ENCODE measurements at places on chromosomes 3 and 15. TPM values are rescaled to one million over a fixed set of nuclear protein-coding genes. Genes with fewer than 3 reads are reported as not detected.

The RLBP1 gene
- total RNA-seq, result not detected

The MUC4 gene
- 36.1 TPM for total RNA-seq

The SERINC4 gene
- total RNA-seq, result not detected

- no peaks in the 10 kb centered on the region for H3K27me3 ChIP-seq
- no peak overlapping the region for H3K27ac ChIP-seq
- no peak for DNase-seq
- H3K4me1 ChIP-seq, result no peaks in the 10 kb centered on the region
These were observed 133.3 kb upstream of the SLC6A11 start for GRCh38 chr3:10682692-10683091.

- no peak overlapping the region for H3K27ac ChIP-seq
- H3K36me3 ChIP-seq, result no peaks in the 10 kb centered on the region
- no peaks in the 10 kb centered on the region for H3K4me1 ChIP-seq
- no peak for DNase-seq
- no peaks in the 10 kb centered on the region for H3K27me3 ChIP-seq
These were observed 29.5 kb downstream of the GALNT15 start for GRCh38 chr3:16203671-16204629.

GRCh38 chr3:172031996-172032395 is 7.4 kb upstream of the FNDC3B start:
- H3K4me1 ChIP-seq, result no peaks in the 10 kb centered on the region
- H3K36me3 ChIP-seq, result no peaks in the 10 kb centered on the region
- no peak overlapping the region for H3K4me3 ChIP-seq
- DNase-seq, result no peak
- H3K27ac ChIP-seq, result no peak overlapping the region

DNA sequence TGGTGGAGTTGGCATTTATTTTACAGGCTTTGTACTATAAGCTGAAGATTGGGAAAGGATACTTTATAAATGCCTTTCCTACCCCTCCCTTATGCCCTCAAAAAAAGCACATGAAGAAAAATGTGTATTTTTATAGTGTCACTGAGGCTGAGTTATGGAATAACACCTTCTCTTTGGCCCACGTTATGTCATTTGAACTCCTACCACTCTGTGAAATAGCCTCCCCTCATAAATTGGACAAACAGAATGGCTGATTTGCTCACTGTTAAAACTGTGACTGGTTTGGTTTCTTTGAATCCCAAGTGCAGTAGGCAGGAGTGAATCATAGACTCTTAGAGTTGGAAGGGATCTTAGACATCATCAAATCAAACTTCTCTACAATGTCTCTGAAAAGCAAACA is 95.2 kb upstream of the SKOR1 start:
- no peaks in the 10 kb centered on the region for H3K36me3 ChIP-seq
- peaks cover 12% of the 10 kb centered on the region for H3K4me1 ChIP-seq
- no peak overlapping the region for H3K27ac ChIP-seq
- no peak overlapping the region for H3K4me3 ChIP-seq

- peaks cover 12% of the 10 kb centered on the region for H3K4me1 ChIP-seq
- no peak overlapping the region for H3K4me3 ChIP-seq
- no peaks in the 10 kb centered on the region for H3K27me3 ChIP-seq
- DNase-seq, result no peak
These were observed 49.4 kb downstream of the CHCHD6 start for GRCh38 chr3:126753191-126754160.

- no peaks in the 10 kb centered on the region for H3K27me3 ChIP-seq
- peaks cover 32% of the 10 kb centered on the region for H3K4me1 ChIP-seq
- no peak overlapping the region for H3K4me3 ChIP-seq
These were observed 109.7 kb upstream of the GALNT15 start for GRCh38 chr3:16064642-16065414.

GRCh38 chr3:67311440-67311839 is 313.3 kb downstream of the KBTBD8 start:
- no peak overlapping the region for H3K27ac ChIP-seq
- no peaks in the 10 kb centered on the region for H3K27me3 ChIP-seq
- H3K36me3 ChIP-seq, result no peaks in the 10 kb centered on the region
- no peaks in the 10 kb centered on the region for H3K4me1 ChIP-seq

DNA sequence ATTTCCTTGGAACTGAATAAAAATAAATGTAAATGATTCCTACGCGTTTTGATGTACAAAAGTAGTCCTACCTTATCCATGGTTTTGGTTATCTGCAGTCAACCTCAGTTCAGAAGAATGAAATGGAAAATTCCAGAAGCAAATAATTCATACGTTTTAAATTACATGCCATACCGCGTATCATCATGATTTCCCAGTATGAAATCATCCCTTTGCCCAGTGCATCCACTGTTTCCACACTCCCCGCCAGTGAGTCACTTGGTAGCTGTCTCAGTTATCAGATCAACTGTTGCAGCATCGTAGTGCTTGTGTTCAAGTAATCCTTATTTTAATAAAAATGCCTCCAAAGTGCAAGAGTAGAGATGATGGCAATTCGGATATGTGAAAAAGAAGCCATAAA is 9.1 kb upstream of the MFSD1 start:
- H3K27ac ChIP-seq, result no peak overlapping the region
- no peak overlapping the region for H3K4me3 ChIP-seq

DNA sequence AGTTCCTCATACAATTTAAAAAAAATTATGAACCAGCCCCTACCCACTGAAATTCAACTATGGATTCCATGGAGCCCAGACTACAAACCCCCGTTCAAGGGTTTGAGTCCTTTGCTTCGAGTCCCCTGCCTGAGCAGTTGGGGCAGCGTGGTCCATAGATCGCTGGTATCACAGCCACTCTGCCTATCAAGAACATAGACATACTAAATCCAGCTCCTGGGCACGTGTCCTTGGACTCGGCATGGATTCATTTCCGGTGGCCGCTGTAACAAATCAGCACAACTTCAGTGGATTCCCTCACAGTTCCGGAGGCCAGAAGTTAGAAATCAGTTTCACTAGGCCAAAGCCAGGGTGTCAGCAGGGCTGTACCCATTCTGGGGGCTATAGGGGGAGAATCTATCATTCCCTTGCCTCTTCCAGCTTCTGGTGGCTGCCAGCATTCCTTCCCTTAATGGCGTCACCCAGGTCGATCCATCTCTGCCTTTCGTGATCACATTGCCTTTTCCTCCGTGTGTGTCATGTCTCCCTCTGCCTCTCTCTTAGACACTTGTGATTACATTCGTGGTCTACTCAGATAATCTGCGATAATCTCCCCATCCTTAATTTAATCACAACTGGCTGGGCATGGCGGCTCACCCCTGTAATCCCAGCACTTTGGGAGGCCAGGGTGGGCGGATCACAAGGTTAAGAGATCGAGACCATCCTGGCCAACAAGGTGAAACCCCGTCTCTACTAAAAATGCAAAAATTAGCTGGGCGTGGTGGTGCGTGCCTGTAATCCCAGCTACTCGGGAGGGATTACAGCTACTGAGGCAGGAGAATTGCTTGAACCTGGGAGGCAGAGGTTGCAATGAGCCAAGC is 4.6 kb upstream of the TMEM44 start:
- no peak overlapping the region for H3K4me3 ChIP-seq
- H3K4me1 ChIP-seq, result peaks cover under 1% of the 10 kb centered on the region
- H3K36me3 ChIP-seq, result no peaks in the 10 kb centered on the region
- no peak overlapping the region for H3K27ac ChIP-seq
- no peaks in the 10 kb centered on the region for H3K27me3 ChIP-seq

DNA sequence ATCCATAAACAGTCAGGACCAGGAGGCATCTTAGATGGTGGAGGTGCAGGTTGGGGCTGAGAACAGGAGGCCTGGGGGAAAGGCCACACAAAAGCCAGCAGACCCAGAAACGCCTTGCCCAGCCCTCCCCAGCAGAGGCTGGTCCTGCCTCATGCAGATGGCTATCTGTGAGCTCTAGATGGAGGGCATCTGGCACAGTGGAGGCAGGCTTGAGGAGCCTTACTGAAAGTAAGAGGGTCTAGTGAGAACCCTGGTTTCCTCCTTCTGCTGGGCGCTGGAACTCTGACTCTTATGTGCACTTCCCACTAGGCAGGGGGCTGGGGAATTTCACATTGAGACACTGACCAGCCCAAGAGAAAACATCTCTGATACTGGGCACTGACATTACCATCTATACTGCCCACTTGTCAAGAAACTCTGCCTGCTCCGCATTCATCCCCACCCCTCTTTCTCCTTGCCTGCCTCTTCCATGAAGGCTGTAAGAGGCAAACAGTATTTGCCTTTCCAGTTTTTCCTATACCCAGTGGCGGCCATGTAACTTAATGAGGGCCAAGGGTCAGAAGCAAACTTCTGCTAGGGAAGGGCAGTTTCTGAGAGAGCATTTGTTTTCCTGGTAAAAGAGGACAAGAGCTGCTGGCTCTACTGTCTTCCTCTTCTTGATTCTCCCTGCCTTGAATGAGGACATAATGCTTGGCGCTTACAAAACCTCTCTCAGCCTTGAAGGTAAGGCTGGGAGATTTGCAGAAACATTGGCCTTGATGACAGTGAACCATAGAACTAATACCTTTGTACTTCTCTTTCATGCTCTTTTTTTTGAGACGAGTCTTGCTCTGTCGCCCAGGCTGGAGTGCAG is 4.4 kb upstream of the SCN5A start:
- H3K4me1 ChIP-seq, result peaks cover 4% of the 10 kb centered on the region
- H3K27ac ChIP-seq, result no peak overlapping the region
- peaks cover 6% of the 10 kb centered on the region for H3K27me3 ChIP-seq
- H3K36me3 ChIP-seq, result no peaks in the 10 kb centered on the region
- DNase-seq, result no peak
